ENCODE measurements at places on chromosomes 2 and 18.
A peak's percentile ranks its signal among the peaks of the same experiment; 100 is the strongest.

GRCh38 chr2:105072039-105072438 is 34.2 kb downstream of the MRPS9 start:
- no peak for DNase-seq

- DNase-seq = no peak
Observed at GRCh38 chr2:96396095-96396494, 60.5 kb downstream of the NCAPH start.

DNA sequence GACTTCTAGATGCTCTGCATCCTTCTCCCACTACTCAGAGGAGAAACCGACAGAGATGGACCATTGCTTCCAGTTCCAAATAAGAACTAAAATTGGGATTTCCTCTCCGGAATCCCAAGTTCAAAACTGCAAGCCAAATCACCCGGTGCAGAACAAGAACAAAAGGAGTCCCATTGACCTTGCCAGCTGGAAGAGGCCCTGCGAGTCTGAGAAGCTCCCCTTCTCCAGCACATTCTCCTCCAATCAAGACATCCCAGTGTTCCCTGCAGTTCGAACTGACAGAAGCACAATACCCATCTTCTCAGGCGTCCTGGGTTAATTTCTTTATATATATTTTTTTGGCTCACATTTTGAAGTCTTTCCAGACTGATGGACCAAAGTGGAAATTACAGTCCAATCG is 195.3 kb upstream of the MEIS1 start:
- DNase-seq = no peak

- DNase-seq = peak; percentile 13
Observed at GRCh38 chr2:211468877-211469663, 912.7 kb downstream of the CPS1 start.

- no peak for DNase-seq
Observed at GRCh38 chr2:234158812-234159211, 108.3 kb downstream of the SPP2 start.

DNA sequence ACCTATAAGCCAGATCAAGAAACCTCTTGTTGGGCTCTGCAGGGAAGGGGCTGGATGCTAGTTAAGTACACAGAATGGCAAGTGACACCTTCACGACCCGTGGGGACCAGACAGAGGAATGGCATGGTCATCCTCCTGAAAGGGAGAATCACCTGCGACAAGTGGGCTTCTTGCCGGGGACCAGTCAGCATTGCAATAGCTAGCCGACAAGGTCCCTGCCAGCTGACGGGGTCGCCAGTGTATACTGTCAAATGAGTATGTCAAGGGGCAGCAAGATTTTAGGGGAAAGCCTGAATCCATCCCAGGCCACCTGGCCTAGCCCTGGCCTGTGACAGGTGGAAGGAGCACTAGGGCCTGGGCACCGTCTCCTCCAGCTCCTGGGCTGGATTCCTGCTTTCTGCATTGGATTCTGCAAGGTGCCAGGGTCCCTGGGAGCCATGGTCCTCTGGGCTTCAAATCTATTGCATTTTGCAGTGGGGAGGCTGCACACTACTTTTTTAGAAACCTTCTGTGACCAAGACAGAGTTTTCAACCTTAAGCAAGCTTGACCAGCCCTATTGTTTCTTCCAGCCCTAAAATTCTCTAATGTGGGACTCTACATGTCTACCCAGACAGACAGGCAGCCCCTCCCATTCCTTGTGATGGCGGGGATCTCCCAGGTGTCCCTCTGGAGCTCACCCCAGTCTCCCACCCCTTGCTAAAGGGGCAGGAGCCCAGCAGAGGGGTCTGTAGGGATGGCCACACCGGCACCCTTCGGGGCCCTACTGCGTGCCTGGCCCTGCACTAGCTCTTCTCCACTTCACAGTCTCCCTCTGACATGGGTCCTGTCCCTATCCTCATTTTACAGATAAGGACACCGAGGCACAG is 178.5 kb downstream of the GLI2 start:
- no peak for DNase-seq

DNA sequence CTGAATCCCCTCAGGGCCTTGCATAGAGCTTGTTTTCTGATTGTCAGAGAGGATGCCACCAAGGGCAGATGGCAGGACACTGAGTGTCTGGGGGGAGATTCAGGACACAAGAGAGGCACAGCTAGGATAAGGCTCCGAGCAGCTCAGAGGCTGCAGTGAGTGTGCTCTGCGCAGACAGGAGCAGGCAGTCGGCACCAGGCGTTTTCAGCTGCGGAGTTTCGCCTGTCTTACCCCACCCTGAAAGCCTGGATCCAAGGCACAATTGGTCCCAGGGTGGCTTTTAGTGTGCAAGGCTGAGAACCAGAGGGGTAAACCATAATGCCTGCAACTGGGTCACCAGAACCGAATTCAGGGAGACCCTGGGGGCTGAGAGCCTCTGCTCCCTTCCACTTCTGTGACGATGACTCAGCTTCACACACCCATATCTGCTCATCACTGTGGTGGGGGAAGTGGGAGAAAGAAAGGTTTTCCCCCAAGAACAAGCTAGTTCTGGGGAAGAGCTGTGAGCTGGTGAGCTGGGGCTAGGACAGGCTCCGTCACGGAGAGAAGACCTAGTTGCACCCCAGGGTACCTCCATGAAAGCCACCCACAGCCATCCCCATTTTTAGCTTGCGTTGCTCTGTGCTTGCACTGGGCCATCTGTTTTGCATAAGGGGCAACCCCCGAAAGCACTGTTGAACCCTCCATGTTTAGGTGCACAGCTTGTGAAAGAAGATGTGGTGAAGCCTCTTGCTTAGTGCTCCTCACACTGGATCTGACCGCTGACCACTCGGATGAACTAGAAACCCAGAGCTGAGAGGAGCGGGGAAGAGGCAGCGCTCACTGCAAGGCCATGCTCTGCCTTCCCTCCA is 173.7 kb downstream of the CELF4 start:
- no peak for DNase-seq

GRCh38 chr18:31088532-31088931 is 13.7 kb downstream of the DSC2 start:
- DNase-seq = no peak

GRCh38 chr18:39491408-39491807 is 1925.8 kb upstream of the CELF4 start:
- DNase-seq = no peak

- DNase-seq = no peak
Observed at GRCh38 chr18:24248359-24248758, 109.5 kb downstream of the CABYR start.

DNA sequence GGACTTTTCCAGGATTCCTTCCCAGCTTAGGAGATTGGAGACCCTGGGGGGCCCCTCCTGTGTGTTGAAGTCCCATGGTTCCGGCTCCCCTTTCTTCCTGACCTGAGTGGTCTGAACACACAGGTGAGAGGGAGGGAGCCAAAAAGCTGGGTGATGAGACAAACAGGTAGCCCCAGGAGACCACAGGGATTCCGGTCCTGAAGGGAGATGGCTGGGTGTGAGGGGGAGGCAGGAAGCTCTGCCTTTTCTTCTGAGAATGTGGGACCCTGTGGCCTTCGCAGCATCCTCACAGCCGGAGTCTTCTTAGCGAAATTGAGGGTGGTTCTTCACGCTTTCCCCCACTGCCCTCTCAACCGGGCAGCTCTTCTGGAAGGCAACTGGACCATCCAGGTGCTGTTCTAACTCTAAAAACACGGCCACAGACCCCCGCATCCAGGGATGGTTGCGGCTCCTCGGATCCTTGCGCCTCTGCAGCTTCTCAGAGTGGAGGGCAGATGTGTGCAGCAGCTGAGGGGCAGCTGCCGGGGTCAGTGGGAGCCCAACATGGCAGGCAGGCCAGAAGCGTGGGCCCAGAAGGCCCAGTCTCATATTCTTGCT is 4.4 kb downstream of the SLC66A3 start:
- DNase-seq = no peak

DNA sequence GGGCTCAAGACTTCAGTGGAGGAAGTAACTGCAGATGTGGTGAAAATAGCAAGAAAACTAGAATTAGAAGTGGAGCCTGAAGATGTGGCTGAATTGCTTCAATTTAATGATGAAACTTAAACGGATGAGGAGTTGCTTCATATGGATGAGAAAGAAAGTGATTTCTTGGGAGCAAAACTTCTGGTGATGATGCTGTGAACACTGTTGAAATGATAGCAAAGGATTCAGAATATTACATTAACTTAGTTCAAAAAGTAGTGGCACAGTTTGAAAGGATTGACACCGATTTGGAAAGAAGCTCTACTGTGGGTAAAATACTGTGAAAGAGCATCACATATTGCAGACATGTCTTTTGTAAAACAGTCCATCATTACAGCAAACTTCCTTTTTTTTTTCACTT is 638.0 kb downstream of the NYAP2 start:
- no peak for DNase-seq

GRCh38 chr18:21593540-21594257 is 6.8 kb downstream of the ESCO1 start:
- no peak for DNase-seq

- no peak for DNase-seq
Observed at GRCh38 chr2:170271340-170271739, 93.4 kb downstream of the MYO3B start.

- no peak for DNase-seq
Observed at GRCh38 chr2:205996161-205996560, 89.8 kb downstream of the INO80D start.

- DNase-seq = no peak
Observed at GRCh38 chr18:59189746-59190145, 30.2 kb upstream of the GRP start.

DNA sequence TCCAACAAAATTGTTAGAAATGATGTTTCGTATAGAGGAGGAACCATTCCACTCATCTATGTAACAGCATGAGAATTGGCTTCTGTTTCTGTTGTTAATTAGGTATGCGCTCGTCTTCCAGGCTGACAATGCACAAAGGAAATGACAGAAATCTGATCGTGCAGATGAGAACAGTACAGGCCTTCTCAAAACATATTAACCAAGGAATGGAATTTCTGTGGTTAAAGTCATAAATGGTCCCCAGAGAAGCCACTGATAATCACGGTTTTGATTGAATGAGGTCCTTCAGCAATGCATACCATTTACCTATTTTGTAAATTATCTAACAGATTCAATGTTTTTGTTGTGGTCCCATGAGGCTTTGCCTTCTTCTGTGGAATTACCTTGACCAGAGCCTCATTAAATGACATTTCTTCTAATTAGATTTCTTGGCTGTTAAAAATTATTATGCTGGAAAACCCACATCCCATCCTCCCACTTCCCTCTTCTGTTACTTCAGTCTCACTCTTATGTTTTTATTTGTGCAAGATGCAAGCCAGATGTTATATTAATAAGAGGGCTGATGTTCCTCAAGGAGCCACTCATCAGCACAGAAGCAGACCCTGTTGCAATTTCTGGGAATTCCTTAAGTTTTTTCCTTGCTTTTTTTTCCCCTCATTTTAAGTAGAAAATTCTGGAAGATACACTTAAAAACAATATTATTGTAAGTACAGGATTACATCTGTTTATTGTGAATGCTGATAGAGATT is 395.8 kb downstream of the PID1 start:
- no peak for DNase-seq

DNA sequence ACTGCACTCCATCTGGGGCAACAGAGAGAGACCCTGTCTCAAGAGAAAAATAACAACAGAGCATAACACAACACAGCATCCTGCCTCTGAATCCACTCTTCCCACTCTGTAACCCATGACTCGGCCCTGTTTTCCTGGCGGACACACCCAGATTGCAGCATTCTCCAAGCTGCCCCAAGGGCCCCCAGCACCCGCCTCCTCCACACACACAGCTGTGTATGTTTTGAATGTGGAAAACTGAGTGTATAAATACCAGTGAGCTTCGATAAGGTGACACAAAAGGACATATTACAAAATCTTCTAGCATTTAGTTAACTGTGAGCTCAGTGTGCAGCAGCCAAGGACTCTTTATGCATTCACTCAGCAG is 13.0 kb downstream of the IMPA2 start:
- DNase-seq = peak; percentile 35

- DNase-seq = no peak
Observed at GRCh38 chr18:32213693-32214092, 23.9 kb downstream of the MEP1B start.

- peak; percentile 79 for DNase-seq
Observed at GRCh38 chr2:233711312-233712008, 1.2 kb upstream of the UGT1A5 start.

- DNase-seq = no peak
Observed at GRCh38 chr18:67135981-67136380, 380.5 kb downstream of the DSEL start.

- no peak for DNase-seq
Observed at GRCh38 chr2:6759689-6760088, 106.0 kb downstream of the CMPK2 start.

- DNase-seq = no peak
Observed at GRCh38 chr2:66696374-66696773, 261.4 kb downstream of the MEIS1 start.

GRCh38 chr2:64410671-64411070 is 43.3 kb upstream of the LGALSL start:
- no peak for DNase-seq

DNA sequence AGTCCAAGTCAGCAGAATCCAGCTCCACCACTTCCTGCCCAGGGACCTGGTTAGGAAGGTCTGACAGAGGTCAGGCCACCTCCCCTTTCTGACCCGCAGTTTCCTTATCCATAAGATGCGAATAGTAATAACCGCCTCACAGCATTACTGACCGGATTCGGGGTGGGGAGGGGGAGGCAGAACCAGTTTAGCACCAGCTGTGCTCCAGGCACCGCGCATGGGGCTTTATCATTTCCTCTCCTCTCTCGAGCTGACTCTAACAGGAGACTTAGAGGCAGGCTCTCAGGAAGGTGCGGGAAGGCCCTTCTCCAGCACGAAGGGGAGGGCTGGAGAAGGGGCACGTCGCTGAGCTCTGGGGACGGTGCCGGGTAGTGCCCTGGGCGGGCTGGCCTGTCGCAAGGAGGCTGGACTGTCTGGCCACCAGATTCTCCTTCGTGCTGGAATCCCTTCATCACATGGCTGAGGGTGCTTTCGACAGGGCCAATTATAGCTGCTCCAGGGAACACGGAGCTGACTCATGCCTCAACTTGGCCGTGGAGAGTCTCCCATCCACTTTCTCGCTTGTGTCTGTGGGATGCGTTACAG is 5.7 kb downstream of the EHD3 start:
- peak; percentile 50 for DNase-seq

DNA sequence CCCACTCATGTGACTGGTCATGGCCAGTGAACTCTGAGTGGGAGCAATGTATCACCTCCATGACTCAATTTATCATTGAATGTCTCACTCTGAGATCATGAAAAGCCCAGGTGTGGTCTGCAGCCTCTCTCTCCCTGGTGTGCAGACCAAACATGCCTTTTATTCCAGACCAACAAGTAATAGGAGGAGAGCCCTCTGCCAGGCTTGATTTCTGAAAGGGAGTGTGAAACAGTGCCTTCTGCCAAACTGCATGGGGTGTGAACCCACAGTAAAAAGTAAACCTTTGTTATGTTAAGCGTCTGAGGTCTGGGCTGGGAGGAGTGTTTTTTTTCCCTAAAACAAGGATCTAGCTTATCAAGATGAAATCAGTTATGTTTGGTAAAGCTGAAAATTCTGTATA is 601.2 kb downstream of the ADCYAP1 start:
- DNase-seq = no peak

DNA sequence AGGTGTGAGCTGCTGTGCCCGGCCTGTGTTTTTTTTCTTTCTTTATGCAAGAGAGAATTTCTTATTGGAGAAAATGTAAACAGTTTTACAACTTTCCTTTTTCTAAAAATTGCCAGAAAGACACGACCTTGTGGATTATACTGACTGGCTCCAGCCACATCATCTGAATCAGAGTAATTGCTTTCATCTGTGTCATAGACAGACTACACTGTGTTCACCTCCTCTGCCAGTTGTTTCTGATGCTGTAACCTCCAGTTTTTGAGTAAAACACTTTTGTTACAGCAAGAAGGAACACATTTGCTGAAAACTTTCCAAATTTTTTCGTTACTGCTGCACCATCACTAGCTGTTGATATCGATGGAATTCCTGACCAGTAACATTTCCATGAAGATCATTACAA is 43.9 kb upstream of the PLEKHM3 start:
- no peak for DNase-seq

GRCh38 chr2:219830353-219830738 is 202.9 kb downstream of the SLC4A3 start:
- DNase-seq = no peak

Data from umbilical cord (tissue), 2 donors.